ENCODE measurements at places on chromosomes 1 and 21. TPM values are rescaled to one million over a fixed set of nuclear protein-coding genes. Genes with fewer than 3 reads are reported as not detected.
A peak's percentile ranks its signal among the peaks of the same experiment; 100 is the strongest.

- no peak for DNase-seq
Measured at GRCh38 chr1:207134581-207134980, 30.5 kb downstream of the C4BPA start.

DNA sequence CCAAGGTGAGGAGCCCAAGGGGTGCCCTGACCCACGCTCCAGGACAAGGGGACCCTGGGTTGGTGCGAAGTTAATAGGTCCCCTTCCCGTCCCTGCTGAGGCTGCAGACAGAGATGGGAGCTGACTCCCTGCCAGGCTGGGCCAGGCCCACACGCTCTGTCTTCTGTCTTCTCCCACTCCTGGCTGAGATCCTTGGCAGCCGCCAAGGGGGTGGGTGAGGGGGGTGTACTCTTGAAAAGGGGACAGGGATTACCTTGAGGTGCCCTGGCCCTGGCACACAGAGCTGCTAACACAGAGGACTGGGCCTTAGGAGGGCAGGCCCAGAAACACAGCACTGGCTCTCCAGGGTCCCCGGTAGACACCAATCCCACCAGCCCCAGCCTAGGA lies 11.0 kb upstream of the CTRC start:
- DNase-seq: peak; percentile 64

- DNase-seq: peak; percentile 71
Measured at GRCh38 chr1:9852410-9853248, 28.9 kb upstream of the CLSTN1 start.

DNA sequence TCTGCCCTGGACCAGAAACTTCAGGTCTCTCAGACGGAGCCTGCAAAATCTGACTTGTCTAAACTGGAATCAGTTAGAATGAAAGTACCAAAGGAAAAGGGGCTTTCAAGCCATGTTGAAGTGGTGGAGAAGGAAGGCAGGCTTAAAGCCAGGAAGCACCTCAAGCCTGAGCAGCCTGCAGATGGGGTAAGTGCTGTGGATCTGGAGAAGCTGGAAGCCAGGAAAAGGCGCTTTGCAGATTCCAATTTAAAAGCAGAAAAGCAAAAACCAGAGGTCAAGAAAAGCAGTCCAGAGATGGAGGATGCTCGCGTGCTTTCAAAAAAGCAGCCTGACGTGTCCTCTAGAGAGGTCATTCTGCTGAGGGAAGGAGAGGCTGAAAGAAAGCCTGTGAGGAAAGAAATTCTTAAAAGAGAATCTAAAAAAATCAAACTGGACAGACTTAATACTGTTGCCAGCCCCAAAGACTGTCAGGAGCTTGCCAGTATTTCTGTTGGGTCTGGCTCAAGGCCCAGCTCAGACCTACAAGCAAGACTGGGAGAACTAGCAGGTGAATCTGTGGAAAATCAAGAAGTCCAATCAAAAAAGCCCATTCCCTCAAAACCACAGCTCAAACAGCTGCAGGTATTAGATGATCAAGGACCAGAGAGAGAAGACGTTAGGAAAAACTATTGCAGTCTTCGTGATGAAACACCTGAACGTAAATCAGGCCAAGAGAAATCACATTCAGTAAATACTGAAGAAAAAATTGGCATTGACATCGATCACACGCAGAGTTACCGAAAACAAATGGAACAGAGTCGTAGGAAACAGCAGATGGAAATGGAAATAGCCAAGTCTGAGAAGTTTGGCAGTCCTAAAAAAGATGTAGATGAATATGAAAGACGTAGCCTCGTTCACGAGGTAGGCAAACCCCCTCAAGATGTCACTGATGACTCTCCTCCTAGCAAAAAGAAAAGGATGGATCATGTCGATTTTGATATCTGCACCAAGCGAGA lies 46.6 kb downstream of the ZBTB17 start:
- no peak for DNase-seq

GRCh38 chr1:74570797-74571492 lies 58.5 kb upstream of the LRRC53 start:
- DNase-seq: no peak

DNA sequence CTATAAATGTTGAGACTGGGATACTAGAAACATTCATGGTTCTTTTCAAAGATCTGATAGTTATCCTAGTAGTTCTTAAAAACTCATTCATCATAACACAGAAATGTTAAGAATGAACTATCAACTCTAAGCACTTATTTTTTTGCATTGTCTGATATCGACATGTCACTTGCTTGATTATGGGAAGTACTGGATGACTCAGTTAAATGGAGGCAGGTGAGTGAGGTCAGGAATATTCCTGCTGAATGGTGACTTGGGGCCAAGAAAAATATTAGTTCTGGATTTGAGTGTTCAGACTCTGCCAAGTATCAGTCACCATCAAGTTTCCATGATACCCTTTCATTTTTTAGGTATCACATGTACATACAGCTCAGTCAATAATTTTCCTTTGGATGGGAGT lies 63.6 kb downstream of the NEK7 start:
- peak; percentile 12 for DNase-seq

CYP4A22 gene
- total RNA-seq: not detected

GRCh38 chr1:207833956-207834660 lies 76.8 kb downstream of the CD34 start:
- DNase-seq: no peak

- DNase-seq: no peak
Measured at GRCh38 chr1:162670928-162671663, 38.8 kb downstream of the DDR2 start.

LPGAT1 gene
- total RNA-seq: 30.1 TPM

DNA sequence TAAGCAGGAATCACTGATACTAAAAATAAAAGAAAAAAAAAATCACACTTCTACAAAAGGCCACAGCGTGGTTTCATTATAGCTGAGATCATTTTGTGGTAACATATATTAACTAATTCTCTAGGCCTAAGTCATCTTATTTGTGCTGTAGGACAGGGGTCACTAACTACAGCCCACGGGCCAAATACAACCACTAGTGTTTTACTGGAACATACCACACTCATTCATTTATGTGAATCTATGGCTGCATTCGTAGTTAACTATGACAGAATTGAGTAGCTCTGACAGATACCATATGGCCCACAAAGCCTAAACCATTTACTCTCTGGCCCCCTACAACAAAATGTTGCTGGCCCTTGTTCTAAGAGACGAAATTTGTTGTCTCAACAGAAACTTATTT lies 224.4 kb downstream of the VAV3 start:
- DNase-seq: peak; percentile 59

DNA sequence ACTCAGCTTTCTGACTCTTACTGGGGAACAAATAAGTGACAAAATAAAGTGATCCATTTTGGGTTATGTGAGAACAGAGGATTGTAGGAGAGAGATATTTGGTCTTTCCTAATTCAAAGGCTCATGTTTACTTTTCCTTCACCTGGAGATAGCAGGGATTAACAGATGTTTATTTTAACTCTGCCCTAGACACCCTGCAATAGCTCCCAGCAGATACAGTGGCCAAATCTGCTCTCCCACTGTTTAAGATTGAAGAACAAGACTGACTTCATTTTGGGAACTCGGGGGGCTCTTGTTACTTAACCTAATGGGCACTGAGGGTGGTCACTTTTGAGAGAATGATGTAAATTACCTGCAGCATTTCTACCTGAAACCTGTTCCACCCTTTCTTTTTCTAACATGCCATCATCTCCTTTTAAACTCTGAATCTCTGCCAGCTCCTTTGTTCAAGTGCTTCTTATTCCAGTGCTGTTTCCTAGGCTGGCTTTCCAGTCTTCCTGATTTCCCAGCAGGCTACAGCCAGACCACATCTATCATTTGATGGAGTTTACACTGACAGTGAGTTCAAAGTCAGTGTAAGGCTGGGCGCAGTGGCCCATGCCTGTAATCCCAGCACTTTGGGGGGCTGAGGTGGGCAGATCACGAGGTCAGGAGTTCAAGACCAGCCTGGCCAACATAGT lies 90.0 kb downstream of the SELENOF start:
- no peak for DNase-seq

- peak; percentile 83 for DNase-seq
Measured at GRCh38 chr1:175192111-175192629, 406 bp downstream of the KIAA0040 start.

GRCh38 chr1:180252638-180253536 lies 22.8 kb downstream of the LHX4 start:
- peak; percentile 69 for DNase-seq

GNAT2 gene
- not detected for total RNA-seq

STMN1 gene
- total RNA-seq: 25.9 TPM

HTR6 gene
- total RNA-seq: not detected

ARID1A gene
- 60.1 TPM for total RNA-seq

- peak; percentile 24 for DNase-seq
Measured at GRCh38 chr1:29632806-29633615, 396.7 kb downstream of the PTPRU start.

- DNase-seq: no peak
Measured at GRCh38 chr1:31479811-31480210, 66.8 kb downstream of the SERINC2 start.

SPRR2F gene
- not detected for total RNA-seq

C1orf185 gene
- total RNA-seq: not detected

DNA sequence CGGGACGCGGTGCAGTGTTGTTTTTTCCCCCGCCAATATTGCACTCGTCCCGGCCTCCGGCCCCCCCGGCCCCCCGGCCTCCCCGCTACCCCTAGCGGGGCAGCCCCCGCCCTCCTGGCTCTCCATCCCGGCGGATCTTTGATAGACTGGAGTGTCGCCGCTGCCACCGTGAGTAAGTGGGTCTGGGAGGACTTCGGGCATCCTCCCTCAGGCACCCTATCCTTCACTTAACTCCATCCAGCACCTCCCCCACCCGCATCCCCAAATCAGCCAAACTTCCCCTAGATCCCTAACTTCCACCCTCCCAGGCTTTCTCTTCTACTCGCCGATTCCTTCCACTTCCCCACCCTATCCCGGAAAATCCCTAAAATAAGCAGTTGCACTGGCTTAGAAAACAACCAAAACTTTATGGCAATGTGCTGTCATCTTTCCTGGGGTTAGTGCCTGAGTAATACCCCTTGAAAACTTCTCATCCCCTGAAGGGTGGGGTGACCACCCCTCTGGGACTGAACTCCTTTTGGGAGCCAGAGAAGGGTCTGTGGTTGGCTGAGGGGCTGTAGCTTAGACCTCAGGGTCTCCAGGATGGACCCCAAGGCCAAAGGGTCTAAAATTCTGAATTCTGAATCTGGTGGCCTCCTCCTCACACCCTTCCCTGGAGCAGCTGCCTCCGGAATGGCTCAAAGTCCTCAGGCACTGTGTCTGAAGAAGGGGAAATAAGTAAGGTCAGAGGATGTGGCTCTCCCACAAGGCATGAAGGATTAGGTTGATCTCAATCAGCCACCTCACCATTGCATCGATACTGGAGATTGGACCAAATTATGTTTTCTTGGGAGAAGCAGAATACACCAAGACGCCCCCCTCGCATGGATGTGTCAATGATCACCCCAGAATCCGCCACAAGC lies 12.2 kb downstream of the THBS3 start:
- DNase-seq: no peak

IGSF21 gene
- total RNA-seq: not detected

DNA sequence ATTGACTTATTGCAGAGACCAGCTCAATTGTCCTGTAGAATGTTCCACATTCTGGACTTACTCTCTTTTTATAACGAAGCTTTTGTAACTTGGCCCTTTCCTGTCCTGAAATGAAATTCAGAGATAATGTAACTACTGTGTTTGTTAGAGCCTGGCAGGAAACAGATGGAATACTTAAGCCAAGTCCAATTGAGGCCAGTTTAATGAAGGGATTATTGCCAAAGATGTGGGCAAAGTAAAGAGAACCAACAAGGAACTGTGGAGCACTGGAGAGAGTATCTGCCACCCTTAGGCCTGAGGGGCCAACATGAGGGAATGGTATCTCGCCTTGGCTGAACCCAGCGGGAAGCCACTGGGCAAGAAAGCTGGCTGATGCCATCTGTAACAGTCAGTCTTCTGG lies 32.9 kb downstream of the MFSD2A start:
- peak; percentile 49 for DNase-seq

- no peak for DNase-seq
Measured at GRCh38 chr1:58431901-58432620, 114.5 kb downstream of the OMA1 start.

KDF1 gene
- 21.6 TPM for total RNA-seq

DNA sequence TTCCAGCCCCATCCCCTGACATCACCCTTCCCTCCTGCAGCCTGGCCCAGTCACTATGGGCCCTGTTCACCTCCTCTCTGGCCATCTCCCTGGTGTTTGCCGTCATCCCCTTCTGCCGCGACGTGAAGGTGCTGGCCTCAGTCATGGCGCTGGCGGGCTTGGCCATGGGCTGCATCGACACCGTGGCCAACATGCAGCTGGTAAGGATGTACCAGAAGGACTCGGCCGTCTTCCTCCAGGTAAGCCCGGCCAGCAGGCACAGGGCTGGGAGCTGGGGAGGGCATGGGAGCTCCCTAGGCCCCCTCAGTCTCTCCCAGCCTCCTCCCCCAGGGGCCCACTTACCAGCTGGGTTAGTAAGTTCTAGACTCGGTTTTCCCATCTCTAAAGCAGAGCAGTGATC lies 52.1 kb downstream of the ELK4 start:
- DNase-seq: no peak

DNA sequence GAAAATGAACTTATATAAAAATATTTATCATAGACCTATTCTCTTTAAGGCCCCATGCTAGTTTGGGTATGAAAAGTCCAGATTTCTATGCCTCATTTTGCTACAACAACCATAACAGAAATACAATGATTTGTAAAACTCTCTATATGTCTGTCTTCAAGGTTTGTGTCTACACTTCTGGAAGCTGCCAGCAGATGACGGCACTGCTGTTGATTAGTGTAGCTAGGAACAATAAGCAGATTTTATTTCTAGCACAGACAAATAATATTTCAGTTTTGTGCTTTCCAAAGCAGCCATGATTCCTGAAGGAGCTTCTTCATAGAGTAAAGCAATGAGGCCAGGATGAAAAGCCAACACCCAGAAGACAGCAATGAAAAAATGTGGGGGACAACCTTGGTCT lies 779.6 kb upstream of the ADGRL2 start:
- peak; percentile 11 for DNase-seq

DNA sequence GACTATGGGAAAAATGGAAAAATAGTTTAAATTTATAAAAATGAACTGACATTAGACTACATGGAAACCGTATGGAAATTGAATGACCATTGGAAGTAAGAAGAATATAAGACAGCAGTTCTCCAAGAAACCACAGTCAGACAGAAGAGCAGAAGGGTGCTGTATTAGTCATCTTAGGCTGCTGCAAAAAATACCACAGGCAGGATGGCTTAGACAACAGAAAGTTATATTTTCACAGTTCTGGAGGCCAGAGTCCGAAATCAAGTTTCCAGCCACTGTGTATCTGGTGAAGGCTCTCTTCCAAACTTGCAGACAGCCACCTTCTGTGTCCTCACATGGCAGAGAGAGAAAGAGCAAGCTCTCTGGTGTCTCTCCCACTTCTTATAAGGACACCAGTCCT lies 175.2 kb downstream of the DSCAM start:
- DNase-seq: no peak

KCNH1 gene
- not detected for total RNA-seq

All from stomach (tissue), 19 donors.